ENCODE measurements at places on chromosomes 6 and 20.

DNA sequence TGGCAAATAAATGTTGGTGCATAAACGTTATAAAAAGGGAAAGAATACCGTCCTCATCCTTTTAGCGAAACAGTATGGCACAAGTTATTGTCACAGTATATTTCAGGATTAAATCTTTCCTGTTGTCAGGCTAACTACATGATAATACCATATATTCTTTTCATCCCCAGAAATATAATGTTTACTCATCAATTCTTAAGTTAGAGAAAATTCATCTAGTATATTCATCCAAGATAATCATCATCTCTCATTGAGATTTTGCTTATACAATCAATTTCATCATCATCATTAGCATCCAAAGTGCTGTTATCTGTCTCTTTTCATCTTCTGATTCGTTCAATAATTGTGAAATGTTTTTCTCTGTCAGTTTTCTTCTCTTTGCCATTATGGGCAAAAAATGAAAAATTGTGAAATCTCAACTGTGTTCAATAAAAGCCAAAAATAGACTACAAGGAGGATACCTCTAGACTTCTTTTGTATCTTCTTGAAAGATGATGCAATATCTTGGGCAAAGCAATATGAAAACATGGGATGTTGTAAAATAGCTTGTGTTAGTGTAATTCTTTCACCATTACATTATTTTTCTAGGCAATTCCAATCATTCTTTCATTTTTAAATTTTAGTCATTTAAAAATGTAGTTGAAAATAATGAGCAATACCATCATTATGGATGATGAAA is 2.6 kb downstream of the SPACA1 start:
- DNase-seq, result no peak

DNA sequence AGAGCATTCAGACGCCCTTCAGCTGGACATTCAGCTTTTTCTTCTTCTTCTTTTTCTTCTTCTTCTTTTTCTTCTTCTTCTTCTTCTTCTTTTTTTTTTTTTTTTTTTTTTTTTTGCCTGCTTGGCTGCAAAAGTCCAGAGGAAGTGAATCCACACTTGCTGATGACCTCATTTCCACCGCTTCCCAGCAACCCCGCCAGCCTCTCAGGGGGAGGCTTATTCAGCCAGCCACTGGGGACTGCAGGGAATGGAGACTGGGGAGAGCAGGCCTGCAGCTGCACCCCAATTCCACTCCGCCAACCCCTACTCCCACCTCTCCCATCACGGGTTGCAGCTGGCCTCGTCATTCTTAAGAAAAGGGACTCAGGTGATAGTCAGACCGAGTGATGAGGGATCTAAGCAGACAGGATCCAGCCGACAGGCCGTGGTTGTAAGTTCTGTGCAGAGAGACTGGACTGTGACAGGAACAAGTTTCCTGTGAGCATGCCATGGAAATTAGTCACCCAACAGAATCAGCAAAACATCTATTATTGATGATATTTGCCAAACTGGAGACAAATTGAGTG is 59.0 kb upstream of the QKI start:
- DNase-seq, result no peak

GRCh38 chr20:47725248-47725973 is 59.9 kb downstream of the SULF2 start:
- DNase-seq, result peak; percentile 69

DNA sequence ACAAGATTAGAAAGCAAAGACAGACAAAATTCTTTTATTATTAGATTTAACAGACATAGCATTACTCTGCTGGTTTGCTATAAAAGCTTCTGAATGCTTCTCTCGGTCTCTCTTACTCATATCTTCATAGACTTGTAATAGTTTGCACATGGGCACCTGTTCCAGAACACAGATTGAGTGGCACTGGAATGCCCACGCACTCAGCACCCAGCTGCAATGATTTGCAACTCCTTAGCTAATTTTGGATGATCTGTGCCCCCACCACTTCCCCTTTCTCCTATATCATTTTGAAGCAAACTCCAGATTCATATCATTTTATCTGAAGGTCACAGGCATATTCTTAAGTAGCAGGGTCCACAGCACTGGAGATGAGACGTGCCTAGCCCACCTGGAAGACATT is 148.8 kb downstream of the CFAP61 start:
- no peak for DNase-seq

DNA sequence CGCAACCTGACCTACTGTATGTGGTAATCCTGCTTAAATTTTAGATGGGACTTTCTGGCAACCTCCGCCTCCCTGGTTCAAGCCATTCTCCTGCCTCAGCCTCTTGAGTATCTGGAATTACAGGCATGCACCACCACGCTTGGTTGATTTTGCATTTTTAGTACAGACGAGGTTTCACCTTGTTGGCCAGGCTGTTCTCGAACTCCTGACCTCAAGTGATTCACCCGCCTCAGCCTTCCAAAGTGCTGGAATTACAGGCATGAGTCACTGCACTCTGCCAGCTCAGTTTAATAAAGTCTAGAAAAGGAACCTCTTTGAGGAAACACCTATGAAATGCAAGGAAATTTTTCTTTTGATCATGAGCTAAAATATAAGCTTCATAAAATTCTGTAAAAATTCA is 9.0 kb upstream of the PLCB4 start:
- DNase-seq, result no peak

GRCh38 chr20:58828136-58828535 is 22.6 kb downstream of the GNAS-AS1 start:
- DNase-seq, result no peak

DNA sequence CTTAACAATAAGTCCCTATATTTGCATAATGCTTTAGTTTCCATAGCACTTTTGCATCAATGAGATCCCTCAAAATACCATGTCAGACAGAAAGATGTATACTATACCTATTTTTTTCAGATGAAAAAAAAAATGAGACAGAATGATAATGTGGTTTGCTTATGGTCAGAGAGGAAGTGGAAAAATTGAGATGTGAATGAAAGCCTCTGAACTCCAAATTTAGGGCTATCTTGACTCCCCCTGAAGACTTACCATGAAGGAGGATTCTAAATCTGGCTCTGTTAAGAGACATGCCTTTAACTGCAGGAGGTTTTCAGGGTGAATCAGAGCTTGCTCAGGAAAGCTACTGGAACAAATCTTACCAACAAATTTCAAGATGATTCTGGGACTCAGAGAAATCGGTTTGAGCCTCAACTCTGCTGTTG is 176.2 kb downstream of the ISM1 start:
- DNase-seq, result no peak

DNA sequence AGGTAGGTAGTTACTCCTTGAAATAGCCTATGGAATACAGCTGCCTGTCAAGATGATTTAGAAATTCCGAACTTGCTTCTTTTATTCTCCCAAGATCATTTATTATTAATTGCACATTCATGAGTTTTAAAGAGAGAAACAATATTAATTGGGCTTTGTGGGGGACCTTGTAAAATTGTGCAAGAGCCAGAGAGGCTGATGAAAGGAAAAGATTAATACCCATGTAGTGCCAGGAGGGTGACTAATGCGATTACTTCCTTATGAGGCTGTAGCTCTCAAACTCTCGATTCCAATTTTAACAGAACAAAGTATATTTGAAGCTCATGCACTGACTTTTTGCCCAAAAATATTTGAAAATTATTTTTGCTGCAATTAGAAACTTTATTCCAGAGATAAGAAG is 423.8 kb upstream of the ID4 start:
- no peak for DNase-seq

GRCh38 chr20:53365539-53366075 is 228.0 kb downstream of the ZNF217 start:
- DNase-seq, result no peak

DNA sequence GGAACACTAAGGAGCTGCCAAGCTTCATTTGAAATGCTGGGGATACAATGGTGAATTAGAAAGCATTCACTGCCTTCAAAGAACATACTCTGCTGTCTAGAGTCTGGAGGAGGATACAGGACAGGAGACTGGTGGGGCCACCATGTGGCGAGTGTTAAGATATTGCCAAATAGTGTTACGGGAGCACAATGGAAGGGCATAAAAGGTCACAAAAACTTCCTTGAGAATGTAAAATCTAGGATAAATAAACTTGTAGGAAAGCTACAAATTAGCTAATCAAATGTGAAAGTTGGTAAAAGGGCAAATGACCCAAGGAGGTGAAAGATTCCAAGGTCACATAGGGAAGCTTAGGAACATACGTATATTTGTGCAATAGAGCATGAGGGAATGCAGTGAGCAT is 271.7 kb downstream of the RFPL4B start:
- DNase-seq, result no peak

DNA sequence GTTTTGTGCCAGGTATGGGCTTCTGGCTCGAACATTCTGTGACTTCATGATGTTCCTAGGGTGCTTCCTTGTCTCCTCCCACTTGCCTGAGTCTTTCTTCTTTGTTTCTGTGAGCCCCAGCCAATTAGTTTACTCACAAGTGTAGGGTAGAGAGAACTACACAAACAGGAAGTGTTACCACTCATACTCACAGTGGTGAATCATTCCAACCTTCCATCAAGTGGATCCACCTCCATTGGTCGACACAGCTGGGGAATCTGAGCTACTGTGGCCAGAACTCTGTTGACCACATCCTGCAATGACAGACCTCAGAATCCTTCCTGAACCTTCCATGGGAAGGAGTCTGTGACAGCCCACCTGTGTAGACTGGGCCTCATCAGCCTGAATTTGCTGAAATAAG is 76.8 kb downstream of the UNC5CL start:
- no peak for DNase-seq

DNA sequence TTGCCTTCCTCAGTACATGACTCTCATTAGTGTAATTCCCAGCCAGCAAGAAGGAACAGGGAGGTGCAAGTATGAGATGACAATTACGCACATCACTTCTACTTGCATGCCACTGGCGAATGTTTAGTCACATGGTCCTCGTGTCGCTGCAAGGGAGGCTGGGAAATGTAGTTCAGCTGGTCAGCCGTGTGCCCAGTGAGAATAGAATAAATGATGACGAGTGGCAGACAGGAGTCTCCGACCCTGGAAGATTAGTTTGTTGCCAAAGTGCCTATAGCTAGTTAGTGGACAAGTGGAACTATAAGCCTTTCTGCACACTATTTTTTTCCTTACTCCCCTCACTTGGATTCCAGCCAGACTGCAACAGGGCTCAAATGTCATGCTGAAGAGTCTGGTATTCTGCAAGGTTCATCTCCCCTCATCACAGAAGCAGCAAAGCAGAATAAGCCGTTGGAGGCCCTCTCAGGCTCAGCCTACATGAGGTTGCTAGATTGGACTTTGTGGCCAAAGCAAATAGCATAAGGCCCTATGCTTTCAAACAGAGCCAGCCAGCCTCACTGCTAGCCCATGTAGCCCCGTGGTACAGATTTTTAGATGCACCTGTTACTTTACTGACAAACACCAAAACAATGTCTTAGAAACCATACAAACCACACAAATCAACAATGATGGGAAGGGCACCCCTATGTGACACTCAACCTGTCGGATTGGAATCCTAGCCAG is 9.7 kb downstream of the LINC00237 start:
- no peak for DNase-seq

DNA sequence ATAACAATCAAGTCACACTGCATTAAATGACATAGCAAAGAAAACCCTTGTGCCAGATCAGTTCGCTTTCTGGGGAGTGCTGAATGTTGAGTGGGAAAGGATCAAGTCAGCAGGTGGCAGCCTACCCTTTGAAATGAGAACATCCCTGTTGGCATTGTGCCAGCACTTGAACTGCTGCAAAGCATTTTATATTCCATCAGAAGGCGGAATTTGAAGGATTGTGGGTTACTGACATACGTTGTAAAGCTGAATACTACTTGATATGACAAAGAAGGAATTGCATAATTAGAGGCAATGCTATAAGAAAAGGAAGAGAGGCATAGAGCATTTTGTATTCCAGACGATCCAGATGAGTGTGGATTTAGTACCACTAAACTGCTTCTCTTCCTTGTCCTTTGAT is 26.5 kb downstream of the BCKDHB start:
- DNase-seq, result no peak

DNA sequence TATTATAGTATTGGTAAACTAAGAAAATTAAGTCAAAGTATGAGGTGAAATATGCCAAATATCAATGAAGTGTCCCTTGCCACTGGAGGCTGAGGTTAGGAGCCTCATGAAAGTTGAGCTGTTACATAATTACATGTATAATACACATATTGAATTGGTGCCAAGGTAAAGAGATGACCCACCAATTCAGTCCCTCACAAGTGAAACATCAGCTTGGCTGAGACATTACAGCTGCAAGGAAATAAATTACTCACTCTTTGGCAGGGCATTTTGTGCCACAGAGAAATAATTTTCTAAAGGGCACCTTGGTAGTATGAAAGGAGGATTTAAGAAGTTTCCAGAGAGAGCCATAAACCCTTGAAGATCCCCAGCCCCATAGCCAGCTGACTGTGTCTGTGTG is 127.4 kb downstream of the ADGRG6 start:
- DNase-seq, result no peak

- no peak for DNase-seq
These were observed 45.3 kb upstream of the RIN2 start for GRCh38 chr20:19712721-19713260.

DNA sequence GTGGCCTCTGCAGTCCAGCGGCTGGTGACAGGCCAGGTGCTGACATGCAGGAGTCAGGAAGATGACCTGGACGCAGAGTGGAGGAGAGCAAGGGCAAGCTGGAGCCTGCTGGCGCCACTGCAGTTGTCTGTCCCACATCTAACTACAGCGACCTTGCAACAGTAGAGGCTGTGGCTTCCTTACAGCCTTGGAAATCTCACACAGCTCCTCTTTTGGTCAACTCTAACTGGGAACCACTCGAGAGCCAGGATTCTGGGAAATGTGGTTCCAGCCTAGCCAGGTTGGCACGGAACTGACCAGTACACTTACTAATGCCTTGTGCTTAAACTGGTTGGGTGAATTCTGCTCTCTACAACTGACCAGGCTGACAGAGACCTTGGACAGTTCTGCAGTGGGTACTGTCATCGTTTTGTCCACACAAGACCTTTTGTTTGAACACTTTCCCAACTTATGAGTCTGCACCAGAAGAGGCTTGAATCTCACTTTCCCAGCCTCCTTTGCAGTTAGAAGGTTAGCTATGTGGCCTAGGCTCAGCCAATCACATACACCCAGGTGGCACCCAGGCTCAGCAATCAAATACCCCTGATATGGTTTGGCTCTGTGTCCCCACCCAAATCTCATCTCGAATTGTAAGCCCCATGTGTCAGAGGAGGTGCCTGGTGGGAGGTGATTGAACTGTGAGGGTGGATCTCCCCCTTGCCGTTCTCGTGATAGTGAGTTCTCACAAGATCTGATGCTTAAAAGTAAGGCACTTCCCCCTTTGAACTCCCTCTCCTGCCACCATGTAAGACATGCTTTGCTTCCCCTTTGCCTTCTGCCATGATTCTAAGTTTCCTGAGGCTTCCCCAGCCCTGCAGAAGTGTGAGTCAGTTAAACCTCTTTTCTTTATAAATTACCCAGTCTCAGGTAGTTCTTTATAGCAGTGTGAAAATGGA is 153.5 kb downstream of the ZMYND8 start:
- no peak for DNase-seq

GRCh38 chr6:33375143-33375671 is 16.4 kb upstream of the KIFC1 start:
- no peak for DNase-seq

- DNase-seq, result no peak
These were observed 232.3 kb upstream of the FKBP1C start for GRCh38 chr6:62978920-62979319.

All from stimulated activated CD4-positive, alpha-beta T cell treated with anti-CD3 and anti-CD28 coated beads, TNF-alpha, amount 100 ng/mL, for 24 hours (primary cell).